K562 (cell line): ENCODE measurements at places on chromosomes 3 and 15. TPM values are rescaled to one million over a fixed set of nuclear protein-coding genes. Genes with fewer than 3 reads are reported as not detected.
A peak's percentile ranks its signal among the peaks of the same experiment; 100 is the strongest.

The ITGA11 gene
- total RNA-seq: not detected in 2 replicates

DNA sequence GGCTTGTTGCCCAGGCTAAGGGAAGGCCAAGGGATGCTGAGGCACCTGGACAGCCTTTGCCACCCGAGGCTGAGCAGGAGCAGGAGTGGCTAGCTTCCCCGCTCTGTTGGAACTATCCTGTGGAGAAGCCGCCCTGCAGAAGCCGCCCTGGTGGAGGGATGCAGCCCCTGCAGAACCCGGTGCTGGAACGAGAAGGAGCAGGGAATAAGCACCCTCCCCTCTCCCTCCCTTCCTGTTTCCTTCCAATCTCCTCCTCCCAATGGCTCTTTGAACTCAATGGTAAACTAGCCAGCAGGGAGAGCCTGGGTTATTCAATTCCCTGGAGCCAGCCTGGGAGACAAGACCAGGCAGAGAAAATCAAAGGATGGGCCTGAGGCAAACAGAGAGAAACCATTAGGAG lies 11.8 kb upstream of the HRG start:
- DNase-seq: peak; percentile 28

DNA sequence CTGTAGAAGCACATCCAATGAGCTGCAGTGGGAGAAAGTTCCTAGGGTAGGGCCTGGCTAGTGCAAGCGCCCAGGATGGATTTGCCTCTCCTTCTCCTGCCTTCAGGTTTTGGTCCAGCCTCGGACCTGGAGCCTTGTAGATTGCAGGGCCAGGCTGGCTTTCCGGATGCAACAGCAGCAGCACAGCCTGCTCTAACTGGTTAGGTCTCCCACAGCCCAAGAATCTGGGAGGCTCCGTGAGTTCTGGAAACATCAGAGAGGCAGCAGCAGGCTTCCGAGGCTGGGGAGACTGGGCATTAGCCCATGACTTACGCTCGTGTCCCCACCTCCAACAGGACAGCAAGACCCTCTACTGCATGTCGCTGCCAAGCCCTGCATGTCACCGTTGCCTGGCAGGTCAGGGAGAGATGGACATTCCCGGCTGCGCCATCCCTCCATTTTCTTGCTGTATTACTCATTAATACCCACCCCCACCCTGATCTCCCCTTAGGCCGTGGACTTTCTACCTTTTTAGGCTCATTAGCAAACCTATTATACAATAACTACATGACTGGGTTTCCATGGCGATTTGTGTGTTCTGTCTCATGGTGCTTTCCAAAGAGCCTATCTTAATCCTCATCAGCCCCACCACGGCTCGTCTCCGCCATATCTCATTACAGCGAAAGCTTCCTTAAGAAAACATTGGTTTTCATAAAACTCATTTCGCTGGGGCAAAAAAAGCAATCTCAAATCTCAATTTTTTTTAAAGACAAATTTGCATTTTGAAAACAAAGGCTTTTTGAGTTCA lies 40.9 kb upstream of the RGMA start:
- DNase-seq: no peak

The STT3B gene
- 111 and 114 TPM in 2 replicates for total RNA-seq

The LMLN gene
- 11.0 and 11.2 TPM in 2 replicates for total RNA-seq

The HYAL2 gene
- total RNA-seq: 12.4 and 13.3 TPM in 2 replicates

GRCh38 chr15:101031213-101031612 lies 112.1 kb downstream of the LRRK1 start:
- no peak for DNase-seq

- DNase-seq: no peak
Observed at GRCh38 chr15:90986790-90987507, 7.4 kb downstream of the PRC1 start.

The STXBP5L gene
- not detected in 2 replicates for total RNA-seq

GRCh38 chr3:29070959-29071634 lies 209.8 kb upstream of the RBMS3 start:
- no peak for DNase-seq

- no peak for DNase-seq
Observed at GRCh38 chr15:94272251-94272898, 41.0 kb downstream of the MCTP2 start.

DNA sequence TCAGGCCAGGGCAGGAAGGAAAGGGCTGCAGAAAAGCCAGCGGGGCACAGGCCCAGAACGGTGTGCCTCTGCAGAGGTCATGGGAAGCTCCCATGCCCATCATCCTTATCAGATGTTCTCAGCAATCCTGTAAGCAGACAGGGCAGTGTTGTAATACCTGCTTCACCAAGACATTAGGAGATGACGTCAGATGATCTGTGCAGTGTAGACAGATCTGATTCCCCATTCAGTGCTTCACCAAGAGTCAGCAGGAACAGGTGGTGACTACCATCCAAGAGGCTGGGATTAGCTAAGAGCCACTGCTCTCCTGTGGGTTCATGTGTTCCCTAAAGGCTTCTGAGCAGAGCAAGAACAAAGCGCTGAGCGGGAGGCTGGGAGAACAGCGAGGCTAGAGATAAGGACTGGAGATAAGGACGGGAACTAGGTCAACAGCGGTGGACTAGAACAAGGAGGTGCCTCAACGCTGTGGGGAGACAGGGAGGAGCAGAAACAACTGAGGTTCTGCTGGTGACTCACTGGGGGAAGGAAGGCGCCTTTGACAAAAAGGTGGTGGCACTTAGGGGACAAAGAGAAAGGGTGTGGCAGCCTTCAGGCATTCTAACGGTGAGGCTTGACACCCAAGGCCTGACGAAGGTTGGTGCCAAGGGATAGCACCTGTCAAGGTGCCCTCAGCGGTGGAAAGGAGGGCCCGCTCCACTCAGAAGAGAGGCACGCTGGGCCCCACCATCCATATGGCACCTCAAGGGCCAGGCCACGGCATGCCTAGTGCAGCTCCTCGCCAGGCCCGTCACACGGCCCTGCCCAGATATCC lies 28.4 kb downstream of the CCDC12 start:
- peak; percentile 85 for DNase-seq

DNA sequence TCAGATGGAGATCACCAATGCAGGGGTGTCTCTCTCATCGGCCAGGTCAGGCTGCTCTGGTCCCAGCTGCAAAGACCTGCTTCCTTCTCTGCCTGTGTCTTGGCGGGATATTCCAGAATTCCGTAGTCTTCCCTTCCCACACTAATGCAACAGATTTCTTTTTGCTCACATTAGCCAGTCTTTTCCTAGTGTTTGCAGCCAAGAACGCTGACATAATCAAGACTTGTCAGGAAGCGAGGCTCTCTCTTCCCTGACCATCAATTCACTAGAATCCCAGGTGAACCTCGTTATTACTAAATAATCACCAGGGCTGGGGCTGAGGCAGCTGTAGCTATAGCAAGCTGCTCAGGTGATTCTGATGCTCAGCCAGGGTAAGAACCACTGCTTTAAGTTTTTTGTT lies 43.2 kb upstream of the ACKR4 start:
- DNase-seq: no peak

DNA sequence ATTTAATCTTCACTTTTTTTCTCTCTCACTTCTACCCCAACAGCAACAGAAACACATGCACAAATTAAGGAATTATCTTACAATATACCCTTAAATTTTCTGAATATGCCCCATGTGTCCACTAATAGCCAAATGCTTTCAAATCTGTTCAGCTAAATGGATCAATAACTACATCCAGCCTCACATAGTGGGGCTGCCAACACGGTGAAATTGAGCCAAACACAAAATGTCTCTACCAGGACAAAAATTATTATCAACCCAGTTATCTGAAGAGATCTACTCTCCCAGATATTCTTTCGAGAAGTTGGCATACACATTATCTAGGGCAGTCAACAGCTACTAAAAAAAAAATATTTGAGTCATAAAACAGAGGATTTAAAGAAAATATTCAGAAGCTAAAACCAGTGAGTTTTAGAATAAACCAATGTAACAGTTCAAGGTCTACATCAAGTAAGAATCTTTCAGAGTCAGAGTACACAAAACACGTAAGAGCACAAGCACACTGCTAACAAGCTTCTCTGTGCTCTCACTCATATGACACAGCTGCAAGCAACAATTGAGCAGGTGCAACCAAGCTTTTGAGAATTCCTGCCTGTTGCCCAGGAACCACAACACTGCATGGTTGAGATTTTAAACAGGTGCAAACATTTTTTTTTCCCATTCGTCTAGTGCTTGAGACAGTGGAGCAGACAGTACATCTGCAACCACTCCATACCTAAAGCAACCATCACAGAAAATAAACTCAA lies 247.7 kb downstream of the ZBTB20 start:
- no peak for DNase-seq

The C3orf22 gene
- total RNA-seq: not detected in 2 replicates
